NCI-H524 treated with DMSO at 0.1 percent for 48 hours (cell line): ENCODE measurements at places on chromosomes 3 and 15.
A peak's percentile ranks its signal among the peaks of the same experiment; 100 is the strongest.

DNA sequence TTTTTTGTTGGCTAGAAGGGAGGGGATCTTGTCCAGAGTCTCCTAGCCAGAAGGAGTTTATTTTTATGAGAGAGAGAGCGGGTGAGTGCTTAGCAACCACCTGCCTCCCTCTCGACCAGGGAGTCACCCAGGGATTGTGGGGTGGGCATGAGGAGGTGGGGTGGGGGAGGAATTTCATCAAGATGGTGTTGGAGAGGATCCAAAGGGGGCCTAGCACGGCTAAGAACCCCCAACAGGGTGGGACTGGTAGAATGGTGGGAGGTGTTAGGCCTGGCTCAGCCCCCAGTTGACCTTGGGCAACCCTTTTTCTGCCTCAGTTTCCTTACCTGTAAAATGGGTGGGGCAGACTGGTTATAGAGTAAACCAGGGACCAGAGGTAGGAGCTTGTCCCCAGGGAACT lies 1.8 kb downstream of the SLC6A6 start:
- no peak for DNase-seq

DNA sequence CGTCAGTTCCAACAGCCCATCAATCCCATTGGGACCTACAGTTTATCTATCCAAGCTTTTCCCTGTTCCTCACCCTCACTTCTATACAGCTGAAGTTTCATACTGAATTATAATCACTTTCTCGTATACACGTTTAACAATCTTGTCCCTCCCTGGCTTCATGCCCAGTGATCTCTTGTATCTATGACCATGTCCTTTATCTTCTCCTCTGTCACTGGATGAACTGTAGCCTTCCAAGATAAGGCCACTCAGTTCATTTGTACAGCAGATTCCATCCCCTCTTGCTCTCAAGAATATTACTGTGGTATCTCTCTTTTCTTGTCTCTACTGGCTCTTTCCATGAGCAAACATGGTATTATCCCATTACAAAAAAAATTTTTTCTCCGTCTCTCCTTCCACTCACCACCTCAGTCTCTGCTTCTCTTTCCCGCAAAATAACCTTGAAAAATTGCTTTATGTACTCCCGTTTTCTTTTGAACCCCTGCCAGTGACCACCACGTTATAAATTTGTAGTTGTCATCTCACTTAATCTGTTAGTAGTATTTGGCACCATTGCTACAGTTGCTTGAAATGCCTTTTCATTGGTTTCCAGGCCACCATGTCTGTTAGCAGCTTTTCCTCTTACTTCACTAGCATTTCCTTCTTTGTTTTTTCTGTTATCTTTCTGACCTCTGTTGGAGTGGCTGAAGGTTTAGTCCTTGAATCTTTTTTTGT lies 9.4 kb downstream of the CTNNB1 start:
- no peak for DNase-seq

- peak; percentile 63 for DNase-seq
These were observed 9.2 kb upstream of the MST1R start for GRCh38 chr3:49912881-49913281.

DNA sequence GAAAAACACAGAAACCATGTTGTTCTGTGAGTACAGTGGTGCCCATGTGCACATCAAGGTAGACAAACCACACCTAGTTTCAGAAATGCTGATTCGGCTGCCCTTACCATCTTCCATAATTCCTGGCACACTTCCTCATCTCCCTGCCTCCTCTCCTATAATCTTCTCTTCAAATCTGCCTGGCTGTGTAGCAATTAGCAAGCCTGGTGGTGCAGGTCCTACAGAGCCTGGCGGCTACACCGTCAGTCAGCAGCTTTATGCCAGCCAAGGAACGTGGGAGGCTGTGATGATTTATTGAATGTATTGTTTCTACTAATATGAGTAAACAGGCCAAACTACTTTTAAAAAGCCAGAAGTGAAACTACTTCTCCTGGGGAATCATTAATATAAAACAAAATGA lies 106.8 kb downstream of the SEMA6D start:
- DNase-seq: no peak

DNA sequence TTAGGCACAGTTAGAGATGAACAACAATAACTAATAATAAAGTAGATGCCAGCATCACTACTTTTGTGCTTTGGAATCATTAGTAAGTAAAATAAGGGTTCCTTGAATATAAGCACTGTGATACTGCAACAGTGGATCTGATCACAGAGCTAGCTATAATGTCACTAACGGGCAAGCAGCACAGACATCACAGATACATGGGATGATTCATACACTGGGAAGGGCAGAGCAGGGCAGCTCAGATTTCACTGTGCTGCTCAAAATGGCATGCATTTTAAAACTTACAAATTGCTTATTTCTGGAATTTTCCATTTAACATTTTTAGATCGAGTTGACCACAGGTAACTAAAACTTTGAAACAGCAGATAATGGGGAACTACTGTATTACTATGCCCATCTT lies 476.6 kb downstream of the FHIT start:
- no peak for DNase-seq

- no peak for DNase-seq
These were observed 8.5 kb upstream of the PLXND1 start for GRCh38 chr3:129614927-129615363.

- DNase-seq: no peak
These were observed 150.6 kb upstream of the NSMCE3 start for GRCh38 chr15:29420188-29420587.

DNA sequence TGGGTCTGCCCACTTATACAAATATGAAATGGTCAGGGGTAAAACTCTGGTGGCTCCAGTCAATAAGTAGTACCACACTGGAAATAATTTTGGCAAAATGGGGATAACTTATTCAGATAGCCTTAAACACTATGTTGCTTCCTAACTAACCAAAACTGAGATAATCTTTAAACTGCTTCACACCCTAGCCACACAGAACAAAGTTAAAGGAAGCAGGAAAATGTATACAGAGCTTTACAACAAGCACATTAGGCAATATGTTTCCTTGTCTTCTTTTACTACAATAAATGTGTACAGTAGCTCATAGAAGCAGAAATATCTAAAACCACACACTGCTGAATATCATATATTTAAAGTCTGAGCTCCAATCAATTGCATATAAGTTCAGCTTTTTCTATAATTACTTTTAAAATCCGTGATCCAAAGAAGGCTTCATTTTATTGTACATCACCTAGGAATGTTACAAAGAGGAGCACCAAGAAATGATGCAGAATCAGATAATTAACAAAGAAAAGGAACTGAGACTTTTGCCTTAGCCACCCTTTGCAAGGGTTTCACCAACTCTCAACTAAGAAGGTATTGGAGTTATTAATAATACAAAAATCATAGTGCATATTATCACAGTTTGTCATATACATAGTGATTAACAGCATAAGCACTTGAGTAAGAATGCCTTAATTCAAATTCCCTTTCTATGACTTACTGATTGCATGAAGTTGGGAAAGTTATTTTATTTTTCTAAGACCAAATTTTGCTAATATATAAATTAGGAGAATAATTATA lies 9.2 kb upstream of the SSR3 start:
- DNase-seq: no peak

DNA sequence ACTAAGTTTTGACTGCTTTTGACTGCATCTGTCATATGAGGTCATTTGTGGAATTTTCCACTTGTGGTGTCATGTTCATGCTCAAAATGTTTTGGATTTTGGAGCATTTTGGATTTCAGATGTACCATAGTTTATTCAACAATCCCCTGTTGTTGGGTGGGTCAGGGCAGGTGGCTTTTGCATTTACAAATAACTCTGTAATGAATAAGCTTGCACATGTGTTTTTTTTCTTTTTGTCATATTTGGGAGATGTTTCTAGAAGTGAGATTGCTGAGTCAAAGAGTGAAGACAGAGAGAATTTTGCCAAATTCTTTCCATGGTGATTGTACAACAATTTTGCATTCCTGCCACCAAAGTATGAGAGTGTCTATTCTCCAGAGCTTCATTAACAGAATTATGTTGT lies 62.4 kb upstream of the ADPGK start:
- no peak for DNase-seq

DNA sequence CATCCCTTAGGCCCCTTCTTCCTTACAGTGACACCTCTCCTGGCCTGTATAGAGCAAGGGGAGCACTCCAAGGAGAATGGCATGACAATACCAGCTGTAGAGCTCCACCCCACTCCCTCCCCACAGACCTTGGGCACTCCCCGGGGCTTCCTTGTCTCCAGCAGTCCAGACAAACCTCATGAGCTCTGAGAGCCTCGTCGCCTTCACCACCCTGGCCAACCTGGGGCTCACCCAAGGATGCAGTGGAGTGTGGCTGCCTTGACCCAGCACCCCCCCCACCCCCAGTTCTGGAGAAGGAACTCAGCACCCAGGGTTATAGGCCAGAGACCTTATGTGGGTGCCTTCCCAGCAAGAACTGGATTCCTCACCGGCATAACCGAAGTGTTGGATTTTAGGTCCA lies 7.4 kb upstream of the SLCO2A1 start:
- no peak for DNase-seq

DNA sequence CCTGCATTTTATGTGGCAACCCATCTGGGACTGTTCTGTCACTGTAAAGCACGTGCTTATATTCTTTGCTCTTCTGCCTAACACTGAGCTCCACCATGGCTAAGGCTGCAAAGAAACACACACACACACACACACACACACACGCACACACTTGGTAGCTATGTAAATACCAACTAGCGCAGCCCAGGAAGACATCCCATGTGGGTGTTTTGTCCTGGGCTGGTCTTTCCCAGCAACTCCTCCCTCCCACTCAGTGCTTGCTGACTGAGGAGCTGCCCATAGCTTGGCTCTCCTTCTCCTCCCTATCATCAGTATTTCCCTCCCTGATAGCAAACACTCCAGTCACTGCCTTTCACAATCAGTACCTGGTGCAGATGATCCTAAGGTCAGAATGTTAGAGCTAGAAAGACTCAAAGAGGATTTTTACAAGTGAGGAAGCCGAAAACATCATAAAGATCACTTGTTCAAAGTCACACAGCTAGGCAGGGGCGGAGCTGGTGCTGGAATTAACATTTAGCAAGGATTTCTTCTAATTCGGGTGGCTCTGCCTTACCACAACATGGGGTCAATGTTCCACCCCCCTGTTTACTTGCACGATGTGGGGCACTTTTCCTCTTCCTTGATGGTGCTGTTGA lies 377.1 kb upstream of the TBL1XR1 start:
- no peak for DNase-seq

GRCh38 chr3:186254676-186255650 lies 107.1 kb downstream of the DGKG start:
- no peak for DNase-seq

GRCh38 chr3:53704363-53704725 lies 141.9 kb downstream of the CHDH start:
- DNase-seq: no peak

DNA sequence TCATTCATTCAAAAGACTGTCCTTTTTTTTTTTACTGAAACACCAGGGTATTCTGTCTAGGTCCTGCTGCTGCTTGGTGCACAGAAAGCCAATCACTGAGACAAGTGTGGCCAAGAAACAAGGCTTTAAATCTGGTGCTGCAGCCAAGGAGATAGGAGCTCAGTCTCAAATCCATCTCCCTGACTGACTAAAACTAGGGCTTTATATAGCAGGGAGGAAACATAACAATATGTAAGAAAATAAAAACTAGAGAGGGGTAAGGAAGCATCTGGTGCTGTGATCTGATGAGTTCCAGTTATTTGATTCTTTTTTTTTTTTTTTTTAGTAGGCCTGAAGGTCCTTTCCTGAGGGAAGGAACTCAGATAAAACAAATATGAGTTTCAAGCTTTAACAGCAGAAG lies 139.8 kb downstream of the ATG7 start:
- no peak for DNase-seq

- no peak for DNase-seq
These were observed 269.4 kb upstream of the ARRDC4 start for GRCh38 chr15:97691078-97691477.

GRCh38 chr3:30443756-30444673 lies 162.4 kb upstream of the TGFBR2 start:
- no peak for DNase-seq

DNA sequence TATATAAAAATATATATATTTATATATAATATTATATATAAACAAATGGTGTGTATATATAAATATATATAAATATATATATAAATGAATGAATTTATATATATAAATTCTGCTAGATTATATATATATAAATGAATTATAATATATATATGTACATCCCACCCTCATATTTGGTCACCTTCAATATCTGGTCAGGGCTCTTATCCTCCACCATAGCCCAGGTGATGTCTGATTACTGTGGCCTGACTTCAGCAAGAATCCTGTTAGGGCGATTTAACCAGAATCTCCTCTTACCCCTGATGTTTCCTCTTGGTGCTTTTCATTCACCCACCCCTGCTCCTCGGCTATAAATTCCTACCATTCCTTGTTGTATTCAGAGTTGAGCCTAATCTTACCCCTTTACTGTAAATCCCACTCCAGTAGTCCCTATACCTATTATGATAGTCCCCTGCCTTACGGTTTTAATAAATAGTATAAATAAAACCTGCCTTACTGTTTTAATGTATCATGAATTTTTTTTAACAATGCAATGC lies 439.6 kb downstream of the PLOD2 start:
- no peak for DNase-seq

GRCh38 chr15:25763331-25763751 lies 99.8 kb downstream of the ATP10A start:
- peak; percentile 74 for DNase-seq

DNA sequence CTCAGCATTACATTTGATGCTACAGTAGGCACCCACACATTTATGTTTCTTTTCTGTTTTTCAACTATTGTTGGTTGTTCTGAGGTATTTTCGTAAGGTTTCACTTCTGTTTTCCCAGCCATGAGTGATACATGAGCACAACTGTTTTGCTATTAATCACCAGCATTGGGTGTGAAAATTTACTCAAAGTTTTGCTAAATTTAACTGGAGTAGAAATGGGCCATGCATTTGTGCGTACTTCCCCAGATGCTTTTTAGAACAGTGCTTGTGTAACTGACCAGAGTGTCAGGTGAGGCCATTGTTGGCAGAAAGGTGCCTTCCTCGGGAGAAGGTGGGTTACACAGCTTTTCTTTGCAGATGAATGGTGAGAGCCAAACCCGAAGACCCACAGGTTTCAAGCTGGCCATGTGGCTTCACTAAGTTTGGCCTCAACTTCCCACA lies 70.4 kb downstream of the ST6GAL1 start:
- no peak for DNase-seq

GRCh38 chr3:12559520-12559919 lies 2.6 kb downstream of the MKRN2 start:
- DNase-seq: no peak

GRCh38 chr3:64921281-64922065 lies 233.7 kb upstream of the ADAMTS9 start:
- no peak for DNase-seq

DNA sequence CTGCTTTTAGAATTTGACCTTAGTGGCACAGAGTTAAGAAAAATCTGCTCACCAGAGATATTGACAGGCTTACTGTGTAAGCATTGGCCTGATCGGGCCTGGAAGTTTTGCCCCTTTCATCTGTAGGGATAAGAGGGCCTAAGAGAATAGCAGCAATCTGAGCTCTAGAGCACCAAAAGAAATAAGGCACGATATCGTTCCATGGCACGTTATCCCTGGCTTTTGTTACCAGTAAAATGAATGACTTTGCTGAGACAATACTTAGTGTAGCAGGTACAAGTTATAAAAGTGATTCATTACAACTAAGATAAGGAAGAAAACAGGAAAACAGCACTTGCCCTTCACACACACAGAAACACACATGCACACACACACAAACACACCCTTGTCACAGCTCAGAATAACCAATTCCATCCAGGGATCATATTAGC lies 5.0 kb downstream of the THBS1 start:
- no peak for DNase-seq
